ENCODE measurements at places on chromosomes 11 and 22. TPM values are rescaled to one million over a fixed set of nuclear protein-coding genes. Genes with fewer than 3 reads are reported as not detected.

Gene APOA4
- not detected for total RNA-seq

Gene OR51I1
- total RNA-seq = not detected

Gene OR52N1
- total RNA-seq = not detected

Gene CNTN5
- total RNA-seq = not detected

Gene FAM118B
- total RNA-seq = 17.0 TPM

Gene RIMBP3C
- 0.29 TPM for total RNA-seq

DNA sequence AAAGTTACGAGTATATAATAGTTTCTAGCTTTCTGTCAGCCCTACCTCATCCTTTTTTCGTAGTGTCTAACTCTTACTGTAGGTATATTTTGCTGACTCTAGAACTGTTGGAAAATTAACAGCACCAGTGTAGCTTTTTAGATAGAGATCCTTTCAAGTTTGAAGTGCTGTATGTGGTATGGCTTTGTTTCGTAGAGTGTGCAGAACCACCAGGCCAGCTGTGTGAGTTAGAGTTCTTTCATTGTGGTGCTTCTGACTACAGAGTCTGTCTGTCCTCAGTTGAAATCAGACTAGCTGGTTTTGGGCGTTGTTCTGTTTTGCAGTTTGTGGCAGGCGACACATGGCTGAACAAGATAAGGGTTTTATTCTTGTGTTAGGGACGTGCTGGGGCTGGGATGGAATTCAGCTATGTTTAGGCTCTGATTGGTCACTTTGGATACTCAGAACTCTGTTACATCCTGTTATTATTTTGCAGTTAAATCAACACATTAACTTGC lies 3.2 kb downstream of the ARHGEF12 start:
- H3K27me3 ChIP-seq = no peaks in the 10 kb centered on the region
- peaks cover 55% of the 10 kb centered on the region for H3K4me1 ChIP-seq
- peak overlapping the region; percentile 85 for H3K4me3 ChIP-seq
- no peak overlapping the region for H3K27ac ChIP-seq
- no peaks in the 10 kb centered on the region for H3K36me3 ChIP-seq
- DNase-seq = peak; percentile 44

- H3K27me3 ChIP-seq = no peaks in the 10 kb centered on the region
- H3K4me3 ChIP-seq = no peak overlapping the region
- no peaks in the 10 kb centered on the region for H3K36me3 ChIP-seq
- H3K4me1 ChIP-seq = peaks cover 22% of the 10 kb centered on the region
These were observed 5.1 kb downstream of the ARSA start for GRCh38 chr22:50622723-50623327.

GRCh38 chr11:95078526-95078925 lies 11.1 kb upstream of the ENDOD1 start:
- peaks cover 22% of the 10 kb centered on the region for H3K4me1 ChIP-seq
- no peaks in the 10 kb centered on the region for H3K36me3 ChIP-seq
- H3K27me3 ChIP-seq = no peaks in the 10 kb centered on the region

DNA sequence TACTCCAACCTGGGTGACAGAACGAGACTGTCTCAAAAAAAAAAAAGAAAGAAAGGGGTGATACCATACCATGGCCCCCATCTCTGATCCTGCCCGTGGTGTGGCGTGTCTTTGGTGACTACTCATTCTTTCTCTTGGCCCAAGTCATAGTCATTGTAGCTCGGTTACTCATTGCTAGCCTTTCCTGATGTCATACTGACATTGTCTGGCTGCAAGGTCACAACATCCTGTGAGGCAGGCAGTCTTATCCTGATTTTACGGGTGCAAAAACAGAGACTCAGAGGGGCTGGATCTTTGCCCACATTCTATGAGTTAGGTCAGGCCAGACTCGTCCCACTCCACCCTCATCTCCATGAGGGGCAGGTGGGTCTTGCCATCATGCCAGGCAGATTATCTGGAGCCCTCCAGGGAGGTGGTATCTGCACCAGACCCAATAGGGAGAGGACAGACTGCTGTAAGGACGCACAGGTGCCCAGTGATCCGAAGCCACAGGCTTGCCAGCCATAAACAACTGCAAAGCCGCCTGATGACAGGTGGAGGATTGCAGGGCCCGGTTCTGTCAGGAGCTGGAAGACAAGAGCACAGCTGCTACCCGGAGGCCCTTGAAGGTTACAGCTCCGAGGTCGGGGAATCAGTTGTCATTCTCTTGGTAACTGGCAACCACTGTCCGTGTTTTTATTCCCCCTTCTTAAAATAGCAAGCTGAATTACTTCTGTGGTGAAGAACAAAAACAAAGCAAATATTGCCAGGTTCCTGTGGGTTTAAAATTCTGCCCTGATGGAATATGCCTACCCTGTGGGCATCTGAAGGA lies 13.8 kb downstream of the TOM1 start:
- peak overlapping the region; percentile 74 for H3K27ac ChIP-seq
- peaks cover 30% of the 10 kb centered on the region for H3K4me1 ChIP-seq
- H3K27me3 ChIP-seq = no peaks in the 10 kb centered on the region
- H3K36me3 ChIP-seq = no peaks in the 10 kb centered on the region
- peak; percentile 61 for DNase-seq

- H3K27me3 ChIP-seq = no peaks in the 10 kb centered on the region
- DNase-seq = no peak
- H3K4me3 ChIP-seq = no peak overlapping the region
- peaks cover 15% of the 10 kb centered on the region for H3K4me1 ChIP-seq
These were observed 98.3 kb downstream of the ARHGAP42 start for GRCh38 chr11:100785148-100785983.

GRCh38 chr11:96200243-96200642 lies 142.8 kb downstream of the MAML2 start:
- H3K27me3 ChIP-seq = no peaks in the 10 kb centered on the region
- H3K4me1 ChIP-seq = peaks cover 18% of the 10 kb centered on the region
- no peak overlapping the region for H3K4me3 ChIP-seq
- H3K36me3 ChIP-seq = 0 out of 2 replicates have a peak, but pooled peaks cover 3% of the 10 kb centered on the region

- H3K27me3 ChIP-seq = no peaks in the 10 kb centered on the region
- no peaks in the 10 kb centered on the region for H3K36me3 ChIP-seq
- H3K4me1 ChIP-seq = peaks cover 31% of the 10 kb centered on the region
- no peak overlapping the region for H3K27ac ChIP-seq
- H3K4me3 ChIP-seq = no peak overlapping the region
These were observed 914.2 kb upstream of the RAG2 start for GRCh38 chr11:37512156-37512780.

- H3K36me3 ChIP-seq = no peaks in the 10 kb centered on the region
- no peak overlapping the region for H3K4me3 ChIP-seq
- peak; percentile 60 for DNase-seq
- no peak overlapping the region for H3K27ac ChIP-seq
These were observed 3.6 kb upstream of the IGF2 start for GRCh38 chr11:2142762-2143202.

- H3K36me3 ChIP-seq = no peaks in the 10 kb centered on the region
- peak; percentile 6 for DNase-seq
- H3K27ac ChIP-seq = no peak overlapping the region
- no peaks in the 10 kb centered on the region for H3K27me3 ChIP-seq
These were observed 28.7 kb downstream of the ZNRF3 start for GRCh38 chr22:28911777-28912669.

Data from PC-3 (cell line).